ENCODE measurements at places on chromosomes 1 and 21. TPM values are rescaled to one million over a fixed set of nuclear protein-coding genes. Genes with fewer than 3 reads are reported as not detected.

Gene ETNK2
- 3.2 TPM for total RNA-seq

Gene ERRFI1
- 1.0 TPM for total RNA-seq

Gene TTC22
- total RNA-seq = 19.0 TPM

Gene S100A4
- total RNA-seq = 329 TPM

Gene DENND2D
- total RNA-seq = 284 TPM
